T-helper 22 cell (primary cell): ENCODE measurements at places on chromosomes 5 and 9.

DNA sequence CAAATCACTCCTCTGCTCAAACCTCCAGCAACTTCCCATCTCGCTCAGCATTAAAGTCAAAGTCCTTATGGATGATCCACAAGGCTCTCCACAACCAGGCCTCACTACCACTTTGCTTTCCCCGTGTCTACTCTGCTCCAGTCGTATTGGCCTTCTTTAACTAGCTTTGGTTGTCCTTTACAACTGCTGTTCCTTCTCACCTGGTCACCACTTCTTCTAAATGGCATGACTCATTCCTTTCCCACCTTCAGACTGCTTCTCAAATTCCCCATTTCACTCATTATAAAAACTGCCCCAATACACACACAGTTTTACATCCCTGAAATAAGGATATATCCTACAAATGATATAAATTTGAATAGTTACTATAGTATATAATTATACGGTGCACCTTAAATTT lies 30.4 kb downstream of the CERT1 start:
- DNase-seq: no peak

- peak; percentile 55 for DNase-seq
Observed at GRCh38 chr9:133406480-133407307, 11.1 kb downstream of the REXO4 start.

DNA sequence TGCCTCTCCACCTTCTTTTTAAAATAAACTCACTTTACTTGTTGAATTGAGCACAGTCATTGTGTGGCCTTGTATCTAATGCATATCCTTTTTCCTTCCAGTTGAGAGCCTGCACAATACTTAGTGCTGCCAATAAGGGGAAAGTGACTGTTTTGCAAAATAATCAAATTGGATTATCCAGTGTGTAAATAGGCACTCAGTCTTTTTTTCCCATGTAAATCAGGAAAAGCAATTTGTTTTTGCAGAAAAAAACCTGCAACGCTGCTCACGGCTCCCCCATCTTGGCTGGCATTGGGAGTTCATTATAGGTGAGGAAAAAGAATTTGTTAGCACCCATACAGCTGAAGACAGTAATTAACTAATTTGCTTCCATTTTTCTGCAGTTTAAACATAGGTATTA lies 299.9 kb downstream of the CSNK1G3 start:
- no peak for DNase-seq

GRCh38 chr5:9198394-9198793 lies 347.5 kb downstream of the SEMA5A start:
- no peak for DNase-seq

GRCh38 chr5:155631116-155631515 lies 617.6 kb downstream of the KIF4B start:
- DNase-seq: no peak

DNA sequence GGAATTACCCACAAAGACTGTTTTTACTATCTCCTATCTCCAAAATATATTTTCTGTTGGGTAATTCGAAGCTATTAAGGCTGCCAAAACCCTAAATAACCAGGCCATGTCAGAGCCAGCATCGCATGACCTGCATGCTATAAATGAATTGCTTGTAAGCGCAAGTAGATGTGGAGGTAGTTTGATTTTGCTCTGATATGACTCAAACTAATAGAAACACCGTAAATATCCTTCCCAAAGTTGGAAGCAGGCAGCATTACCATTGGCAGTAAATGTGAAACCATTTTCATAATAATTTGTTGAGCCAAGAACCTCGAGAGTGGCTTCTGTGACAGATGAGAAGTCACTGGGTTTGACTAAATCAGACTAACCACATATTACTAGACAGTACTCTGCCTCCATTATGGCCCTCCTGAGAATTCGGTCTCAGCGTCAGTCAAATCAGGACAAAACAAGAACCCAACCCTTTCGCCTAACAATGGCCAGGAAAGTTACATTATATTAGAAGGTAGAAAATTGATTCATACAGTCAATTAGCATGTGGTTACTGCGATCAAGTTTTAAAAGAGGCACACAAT lies 289.8 kb downstream of the SPOCK1 start:
- DNase-seq: no peak

GRCh38 chr5:178399701-178400095 lies 167.1 kb upstream of the PHYKPL start:
- no peak for DNase-seq
